Amygdala (tissue), 56 donors: ENCODE measurements at places on chromosomes 3 and 15.

- no peak for DNase-seq
These were observed 156.8 kb downstream of the WNT5A start for GRCh38 chr3:55330355-55330754.

- DNase-seq = no peak
These were observed 23.3 kb downstream of the SEC22A start for GRCh38 chr3:123225016-123225415.

GRCh38 chr3:69562020-69562419 lies 176.1 kb upstream of the FRMD4B start:
- no peak for DNase-seq

DNA sequence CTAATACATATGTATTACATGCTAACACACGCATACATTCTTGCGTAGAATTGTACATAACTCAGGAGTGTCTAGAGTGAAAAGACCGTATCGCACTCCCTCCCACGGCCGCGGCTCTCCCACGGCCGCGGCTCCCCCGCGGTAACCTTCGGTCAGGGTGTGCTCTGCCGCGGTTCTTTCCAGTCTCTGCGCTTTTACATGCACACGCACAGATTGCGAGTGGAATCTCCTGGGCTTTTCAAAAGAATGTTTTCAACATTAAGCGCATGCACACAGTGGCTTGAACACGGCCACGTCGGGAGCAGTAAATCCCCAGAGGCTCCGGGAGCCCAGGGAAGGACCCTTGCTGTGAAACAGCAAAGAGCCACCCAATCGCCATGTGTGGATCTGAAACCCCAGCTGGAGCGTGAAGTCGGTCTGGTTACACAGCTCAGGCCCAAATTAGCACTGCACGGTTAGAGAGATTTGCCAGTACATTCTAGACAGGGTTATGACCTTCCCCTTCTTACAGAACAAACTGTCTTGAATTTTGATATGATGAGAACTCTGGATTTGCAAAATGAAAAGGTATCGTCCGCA lies 805 bp upstream of the RGMA start:
- no peak for DNase-seq

DNA sequence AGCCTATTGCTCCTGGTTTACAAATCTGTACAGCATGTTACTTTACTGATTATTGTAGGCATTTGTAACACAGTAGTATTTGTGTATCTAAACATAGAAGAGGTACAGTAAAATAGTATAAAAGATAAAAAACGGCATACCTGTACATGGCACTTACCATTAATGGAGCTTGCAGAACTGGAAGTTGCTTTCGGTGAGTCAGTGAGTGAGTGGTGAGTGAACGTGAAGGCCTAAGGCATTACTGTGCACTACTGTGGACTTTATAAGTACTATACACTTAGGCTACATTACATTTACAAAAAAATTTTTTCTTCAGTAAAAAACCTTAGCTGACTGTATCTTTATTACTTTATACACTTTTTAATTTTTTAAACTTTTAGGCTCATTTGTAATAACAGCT lies 90.9 kb downstream of the RAP2B start:
- no peak for DNase-seq
